ENCODE measurements at places on chromosomes 4 and X.

DNA sequence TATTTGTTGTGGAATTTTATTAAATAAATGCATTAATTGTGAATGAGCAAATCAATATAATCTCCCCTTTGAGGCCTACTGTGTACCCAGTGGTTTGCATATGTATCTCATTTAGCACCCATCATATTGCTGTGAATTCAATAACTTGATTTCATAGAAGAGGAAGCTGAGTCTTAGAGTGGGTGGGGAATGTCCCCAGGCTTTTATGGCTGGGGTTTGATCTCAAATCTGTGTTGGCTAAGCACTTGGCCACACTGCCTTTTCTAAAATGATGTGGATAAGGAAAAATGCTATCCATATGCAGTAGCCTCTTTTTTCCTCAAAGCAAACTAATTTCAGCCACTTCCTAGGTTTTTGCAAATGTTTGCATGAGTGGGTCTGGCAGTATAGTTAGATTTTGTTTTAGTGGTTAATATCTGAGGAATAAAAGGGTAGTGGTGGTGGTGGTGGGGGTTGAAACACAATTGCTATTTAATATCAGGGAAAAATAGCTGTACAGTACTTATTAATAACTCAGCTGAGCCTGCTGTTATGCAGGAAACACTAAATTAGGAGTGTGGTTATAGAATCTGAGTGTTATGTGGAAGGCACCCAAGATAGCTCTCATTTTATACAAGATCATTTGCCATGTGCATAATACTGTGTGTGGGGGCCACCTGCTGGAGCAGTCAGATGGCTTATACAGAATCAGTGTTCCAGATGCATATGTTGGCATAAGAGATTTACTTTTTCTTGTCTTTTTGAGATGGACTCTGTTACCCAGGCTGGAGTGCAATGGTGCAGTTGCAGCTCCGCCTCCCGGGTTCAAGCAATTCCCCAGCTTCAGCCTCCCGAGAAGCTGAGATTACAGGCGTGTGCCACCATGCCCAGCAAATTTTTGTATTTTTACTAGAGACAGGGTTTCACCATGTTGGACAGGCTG, 108.0 kb downstream of the TMEM131L start:
- peak; percentile 37 for DNase-seq

DNA sequence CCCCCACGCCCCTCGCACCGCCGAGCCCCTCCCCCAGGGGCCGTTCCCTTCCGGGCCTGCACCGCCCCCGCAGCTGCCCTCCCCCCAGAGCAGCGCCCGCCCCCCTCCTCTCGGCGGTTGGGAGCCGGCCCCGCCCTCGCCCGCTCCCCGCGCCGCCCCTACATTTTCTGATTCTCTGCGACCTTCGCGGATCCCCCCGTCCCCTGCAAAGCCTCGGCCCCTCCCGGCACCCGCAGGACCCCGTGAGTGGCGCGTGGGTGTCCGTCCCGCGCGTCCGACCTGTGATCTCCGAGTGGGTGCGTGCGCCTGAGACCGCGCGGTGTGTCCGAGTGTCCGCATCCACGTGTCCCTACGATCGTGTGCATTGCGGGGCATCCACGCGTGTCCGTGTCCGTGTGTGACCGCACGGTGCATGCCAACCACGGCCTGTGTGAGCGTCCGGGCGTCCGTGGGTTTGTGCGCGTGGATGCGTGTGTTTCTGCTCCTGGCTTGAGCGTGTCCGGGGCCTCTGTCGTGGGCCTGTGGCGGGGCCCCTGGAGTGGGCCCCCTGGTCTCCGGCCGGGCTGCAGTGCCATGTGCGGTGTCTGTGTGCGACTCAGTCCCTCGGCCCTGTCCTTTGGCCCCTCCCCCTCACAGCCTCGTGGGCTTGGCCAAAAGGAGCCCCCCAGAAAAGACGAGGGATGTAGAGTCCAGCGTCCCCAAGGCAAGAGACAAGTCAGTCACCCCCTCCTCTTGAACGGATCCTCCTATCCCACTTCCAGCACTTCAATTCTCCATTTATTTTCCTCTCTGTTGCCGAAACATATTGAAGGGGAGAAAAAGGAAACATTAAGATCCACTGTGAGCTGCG, 8.8 kb upstream of the NKX1-1 start:
- no peak for DNase-seq

DNA sequence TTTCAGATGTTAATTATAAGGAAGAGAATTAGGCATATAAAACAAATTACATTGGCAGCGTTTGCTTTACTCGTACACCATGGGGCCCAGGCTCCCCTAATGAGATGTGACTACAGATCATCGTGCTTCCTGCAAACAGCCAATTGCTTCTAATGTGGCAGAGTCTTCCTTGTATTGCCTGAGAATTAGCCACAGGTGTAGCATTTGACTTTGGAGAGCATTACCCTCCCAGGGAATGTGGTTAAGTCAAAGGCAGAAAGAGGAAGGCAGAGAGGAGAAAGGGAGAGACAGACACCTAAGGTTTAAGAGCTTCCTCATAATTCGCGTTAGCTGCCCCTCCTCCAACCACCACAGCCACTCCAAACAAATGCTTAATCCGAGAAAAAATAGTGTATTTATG, 97.0 kb downstream of the MID1IP1 start:
- no peak for DNase-seq

GRCh38 chrX:117989512-117989911, 127.1 kb downstream of the KLHL13 start:
- no peak for DNase-seq

GRCh38 chr4:184728858-184729257, 5.0 kb downstream of the CENPU start:
- no peak for DNase-seq

All from stimulated activated CD8-positive, alpha-beta memory T cell treated with anti-CD3 and anti-CD28 coated beads, Interleukin-7, amount 100 ng/mL, for 4 hours (primary cell).